ENCODE measurements at places on chromosomes 7 and 10.

DNA sequence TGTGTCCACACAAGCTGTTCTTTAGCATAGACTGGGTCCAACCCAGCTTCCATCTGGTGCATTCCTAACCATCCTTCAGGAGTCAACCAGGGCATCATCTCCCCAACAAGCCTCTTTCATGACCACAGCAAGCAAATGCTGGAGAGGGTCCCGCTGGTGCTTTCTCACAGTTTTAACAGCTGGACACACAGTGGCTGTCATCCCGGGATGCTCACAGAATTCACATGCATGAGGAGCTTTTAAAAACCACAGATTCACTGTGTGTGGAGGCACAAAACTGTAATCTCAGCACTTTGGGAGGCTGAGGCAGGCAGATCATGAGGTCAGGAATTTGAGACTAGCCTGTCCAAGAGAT, 6.4 kb upstream of the CYP3A7 start:
- DNase-seq, result no peak

GRCh38 chr7:84482476-84482875, 287.9 kb upstream of the SEMA3A start:
- DNase-seq, result no peak

DNA sequence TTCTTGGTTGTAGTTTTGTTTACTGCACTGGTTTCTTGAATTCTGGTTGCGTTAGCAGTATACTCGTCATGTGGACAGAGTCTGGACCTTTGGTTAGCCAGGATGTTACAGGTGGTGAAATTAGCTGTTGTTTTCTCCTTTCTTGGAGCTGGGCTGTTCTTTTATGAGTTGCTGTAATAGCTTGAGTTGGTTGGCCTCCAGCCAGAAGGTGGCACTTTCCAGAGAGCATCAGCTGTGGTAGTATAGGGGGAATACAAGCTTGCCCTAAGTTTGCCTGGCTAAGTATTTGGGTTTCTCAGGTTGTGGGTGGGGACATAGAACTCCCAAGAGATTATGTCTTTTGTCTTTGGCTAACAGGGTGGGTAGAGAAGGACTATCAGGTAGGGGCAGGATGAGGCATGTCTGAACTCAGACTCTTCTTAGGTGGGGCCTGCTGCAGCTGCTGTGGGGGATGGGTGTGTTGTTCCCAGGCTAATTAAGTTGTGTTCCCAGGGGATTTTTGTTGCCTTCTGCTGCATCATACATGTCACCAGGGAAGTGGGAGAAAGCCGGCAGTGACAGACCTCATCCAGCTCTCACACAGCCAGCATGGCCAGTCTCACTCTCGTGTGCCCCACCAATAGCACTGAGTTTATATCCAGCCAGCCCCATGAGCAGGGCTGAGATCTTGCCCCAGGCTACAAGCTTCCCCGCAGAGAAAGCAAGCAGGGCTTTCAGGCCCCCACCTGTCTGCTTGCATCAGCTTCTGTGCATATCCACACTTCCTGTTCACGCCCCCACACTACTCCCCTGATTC, 246.7 kb upstream of the TPK1 start:
- DNase-seq, result no peak

DNA sequence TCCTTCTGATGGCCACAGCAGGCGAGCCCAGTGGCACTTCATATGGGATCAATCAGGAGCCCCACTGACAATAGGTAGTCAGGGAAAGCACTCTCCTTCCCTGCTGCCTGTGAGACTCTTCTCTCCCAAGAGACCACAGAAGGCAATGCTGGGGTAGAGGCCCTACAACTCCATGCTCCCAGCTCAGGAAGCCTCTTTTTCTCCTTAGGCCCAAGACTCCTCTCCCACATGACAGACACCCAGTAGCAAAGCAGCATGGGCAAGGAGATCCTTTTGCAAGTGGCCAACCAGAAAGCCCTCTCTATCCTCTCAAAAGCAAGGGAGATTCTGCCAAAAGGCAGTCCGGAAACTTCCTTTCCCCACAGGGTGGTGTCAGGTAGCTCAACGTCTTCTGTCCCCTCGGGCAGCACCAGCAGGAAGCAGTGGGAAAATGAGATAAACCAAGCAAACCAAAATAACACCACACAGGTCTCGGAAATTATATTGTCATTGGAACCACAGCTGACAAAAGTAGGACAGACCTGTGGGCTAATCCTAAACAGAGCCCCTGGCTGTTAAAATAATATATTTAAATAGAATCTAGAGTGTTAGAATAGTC, 172.7 kb upstream of the GDF10 start:
- DNase-seq, result no peak

DNA sequence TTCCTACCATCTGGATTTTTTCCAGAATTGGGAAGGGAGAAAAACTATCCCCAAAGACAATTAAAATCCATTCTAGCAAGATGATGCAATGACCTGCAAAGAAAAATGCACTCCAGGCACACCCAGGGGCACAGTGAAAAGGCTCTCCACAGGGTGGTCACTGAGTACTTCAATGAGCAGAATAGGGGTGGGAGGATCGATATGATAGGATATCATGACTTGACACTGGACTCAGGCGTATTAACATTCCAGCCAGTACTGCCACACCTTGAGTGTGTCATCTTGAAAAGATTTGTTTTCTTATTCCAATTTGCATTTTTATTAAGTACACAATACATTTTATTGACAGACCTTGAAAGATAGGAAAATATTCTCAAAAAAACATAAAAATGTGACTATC, 132.2 kb downstream of the ZNF37A start:
- DNase-seq, result no peak

- no peak for DNase-seq
Observed at GRCh38 chr7:117270371-117270770, 52.5 kb downstream of the WNT2 start.

DNA sequence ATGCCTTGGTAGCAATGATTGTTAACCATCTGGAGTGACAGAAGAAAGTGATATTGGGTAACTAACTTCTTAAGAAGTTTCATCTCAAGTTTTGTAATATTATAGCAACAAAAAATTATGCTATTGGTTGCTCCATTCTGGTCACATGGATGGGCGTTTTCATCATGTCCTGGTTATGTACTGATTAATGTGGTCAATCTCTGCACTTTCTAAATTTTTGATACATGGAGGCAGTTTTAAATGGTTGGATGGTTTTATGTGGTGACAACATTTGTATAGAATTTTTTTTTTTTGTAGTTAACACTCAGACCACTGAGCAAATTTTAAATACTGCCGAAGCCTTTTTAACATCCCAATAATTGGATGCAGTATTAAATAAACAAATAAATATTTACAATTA, 55.2 kb upstream of the CCAR1 start:
- DNase-seq, result no peak

DNA sequence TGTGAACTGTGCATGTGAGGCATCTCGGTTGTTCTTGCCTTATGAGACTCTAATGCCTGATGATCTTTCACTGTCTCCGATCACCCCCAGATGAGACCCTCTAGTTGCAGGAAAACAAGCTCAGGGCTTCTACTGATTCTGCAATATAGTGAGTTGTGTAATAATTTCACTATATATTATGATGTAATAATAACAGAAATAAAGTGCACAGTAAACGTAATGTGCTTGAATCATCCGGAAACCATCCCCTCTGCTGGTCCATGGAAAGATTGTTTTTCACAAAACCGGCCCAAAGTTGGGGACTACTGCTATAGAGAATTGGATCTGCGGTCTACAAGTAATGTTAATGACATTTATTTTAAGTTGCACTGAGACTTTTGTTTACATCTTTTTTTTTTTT, 126.7 kb downstream of the TPST1 start:
- no peak for DNase-seq

DNA sequence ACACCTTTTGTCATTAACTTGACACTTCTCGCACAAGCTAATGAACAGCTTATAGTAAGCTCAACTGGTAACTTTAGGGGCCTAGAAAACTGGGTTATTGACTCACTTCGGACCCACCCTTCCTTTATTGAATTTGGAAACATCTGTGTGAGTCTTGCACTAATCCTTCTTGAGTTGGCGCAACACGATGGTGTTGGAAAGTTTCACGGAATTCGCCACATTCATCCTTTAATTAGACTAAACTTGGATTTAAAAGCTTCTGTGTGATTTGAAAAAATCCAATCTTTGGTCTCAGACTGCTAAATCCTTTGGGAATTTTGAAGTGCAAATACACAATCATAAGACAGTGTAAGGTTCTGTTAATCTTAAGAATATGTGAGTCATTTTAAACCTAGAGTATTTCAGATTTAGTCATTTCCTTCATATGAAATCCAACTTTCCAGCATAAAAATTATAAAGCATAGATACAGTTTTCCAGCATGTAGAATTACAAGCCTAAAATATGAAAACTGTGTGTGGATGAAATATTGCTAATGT, 15.1 kb downstream of the FZD8 start:
- no peak for DNase-seq

DNA sequence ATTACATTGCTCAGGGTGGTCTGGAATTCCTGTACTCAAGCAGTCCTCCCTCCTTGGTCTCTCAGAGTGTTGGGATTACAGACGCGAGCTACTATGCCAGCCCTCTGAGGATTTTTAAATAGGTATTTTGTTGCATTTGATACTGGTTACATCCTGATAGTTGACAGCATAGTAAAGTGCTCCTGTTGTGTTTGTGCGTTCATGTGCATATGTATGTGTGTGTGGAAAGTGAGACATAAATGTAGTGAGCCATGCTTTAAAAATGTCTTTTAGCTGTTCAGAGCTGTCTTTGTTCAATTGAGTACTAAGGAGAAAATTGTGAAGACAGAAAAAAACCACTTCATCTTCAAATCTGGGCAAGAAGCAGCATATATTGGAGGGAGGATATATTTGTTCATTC, 27.8 kb downstream of the ZNRF2 start:
- no peak for DNase-seq
